GF-D8 (cell line): ENCODE measurements at places on chromosomes 6 and 20.
A peak's percentile ranks its signal among the peaks of the same experiment; 100 is the strongest.

DNA sequence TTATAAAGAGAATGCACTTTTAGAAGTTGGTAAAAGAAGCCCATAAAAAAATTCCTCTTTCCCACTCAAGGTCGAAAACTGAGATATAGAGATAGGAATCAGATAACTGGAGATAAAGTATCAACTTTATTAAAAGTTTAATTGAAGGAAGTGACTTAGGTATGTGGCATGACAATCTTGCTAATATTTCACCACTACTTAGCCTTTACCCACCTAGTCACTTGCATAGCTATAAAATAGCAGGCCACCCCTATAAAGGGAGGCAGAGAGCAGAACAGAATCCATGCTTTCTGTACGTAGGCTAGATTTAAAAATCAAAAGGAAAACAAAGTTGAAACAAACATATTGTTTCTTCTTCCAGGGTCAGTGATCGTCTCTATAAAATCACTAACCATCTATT lies 13.2 kb upstream of the TBC1D32 start:
- DNase-seq, result no peak

DNA sequence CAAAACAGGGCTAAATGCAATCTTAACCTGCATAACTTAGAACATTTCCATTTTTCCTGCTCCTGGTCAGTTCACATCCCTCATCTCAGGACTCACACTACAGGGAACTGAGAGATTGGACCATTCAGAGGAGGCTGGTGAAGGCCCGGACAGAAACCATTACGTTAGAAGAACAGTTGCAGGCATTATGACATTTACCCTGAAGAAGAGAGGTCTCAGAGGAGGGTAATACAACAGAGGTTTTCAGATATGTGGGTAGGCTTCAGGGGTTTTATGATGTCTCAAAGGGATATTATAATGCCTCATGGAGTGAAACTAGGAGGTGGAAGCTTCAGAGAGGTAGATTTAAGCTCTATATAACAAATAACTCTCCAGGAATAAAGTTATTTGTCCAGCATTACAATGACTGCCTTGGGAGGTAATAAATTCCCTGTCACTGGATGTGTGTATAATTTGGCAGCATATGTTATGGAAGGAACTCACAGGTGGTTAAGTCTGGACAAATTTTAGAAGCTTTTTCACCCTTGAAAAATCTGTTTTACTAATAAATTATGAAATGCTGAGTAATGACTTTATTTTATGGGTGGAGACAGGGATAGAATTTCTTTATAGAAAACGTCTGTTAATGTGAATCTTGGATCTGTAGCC lies 36.7 kb upstream of the RIPOR2 start:
- no peak for DNase-seq

GRCh38 chr6:71446470-71446869 lies 157.9 kb downstream of the OGFRL1 start:
- no peak for DNase-seq

GRCh38 chr6:97665446-97665845 lies 382.4 kb upstream of the MMS22L start:
- DNase-seq, result no peak

GRCh38 chr6:37303891-37304503 lies 46.1 kb upstream of the TMEM217 start:
- no peak for DNase-seq

DNA sequence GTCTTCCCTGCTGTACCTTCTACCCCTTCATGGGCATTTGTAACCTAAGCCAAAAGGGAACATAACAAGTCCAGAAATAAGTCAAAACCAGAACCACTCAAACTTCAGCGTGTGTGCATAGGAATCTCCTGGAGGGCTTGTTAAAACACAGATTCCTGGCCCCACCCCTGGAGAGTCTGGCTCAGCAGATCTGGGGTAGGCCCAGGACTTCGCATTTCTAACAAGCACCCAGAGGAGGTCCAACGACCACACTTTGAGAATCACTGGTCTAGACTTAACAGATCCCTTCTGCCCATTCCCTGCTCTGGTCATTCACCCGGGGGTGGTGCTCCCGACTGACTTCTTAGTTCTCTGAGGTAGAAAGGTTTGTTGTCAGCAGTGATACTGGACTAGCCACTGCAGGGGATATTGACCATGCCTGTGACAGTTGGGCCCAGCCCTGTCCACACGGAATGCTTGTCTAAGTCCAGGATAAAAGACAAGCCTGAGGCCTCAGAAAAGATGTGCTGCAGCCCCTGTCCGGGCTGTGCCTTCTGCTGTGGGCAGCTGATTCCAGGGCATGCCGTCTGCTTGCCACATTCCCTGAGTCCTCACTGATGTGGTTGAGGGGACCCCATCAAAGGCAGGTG lies 68.6 kb downstream of the SYNJ2 start:
- DNase-seq, result no peak

- no peak for DNase-seq
These were observed 125.1 kb upstream of the COL21A1 start for GRCh38 chr6:56372406-56372995.

DNA sequence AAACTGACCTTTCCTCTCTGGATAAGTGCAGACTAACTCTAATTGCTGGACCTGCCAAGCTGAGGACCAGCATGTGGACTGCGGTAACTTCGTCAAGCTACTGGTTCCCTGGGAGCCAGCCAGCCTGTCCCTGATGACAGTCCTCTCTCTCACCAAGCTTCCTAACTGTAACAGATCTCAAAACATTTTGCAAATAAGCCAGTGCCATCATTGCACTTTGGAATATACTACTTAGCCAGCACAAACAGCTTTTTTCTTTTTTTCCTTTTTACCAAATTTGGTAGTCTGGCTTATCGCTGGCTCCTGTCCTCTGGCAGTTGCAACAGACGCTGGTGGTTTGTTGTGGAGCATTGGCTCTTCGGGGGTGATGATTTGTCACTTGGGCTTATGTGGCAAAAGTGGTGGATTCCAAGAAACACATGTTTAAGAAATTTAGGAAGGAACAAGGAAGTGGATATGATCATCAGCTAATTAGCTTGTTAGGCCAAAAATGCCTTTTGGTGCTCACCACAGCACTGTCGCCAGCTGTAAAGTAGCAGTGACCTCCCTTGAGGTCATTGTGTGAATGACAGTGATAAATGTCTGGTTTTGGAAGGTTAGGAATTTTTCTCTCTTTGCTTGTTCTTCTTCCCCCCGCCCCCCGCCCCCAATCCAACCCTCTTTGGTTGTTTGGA lies 171.7 kb downstream of the CLIC5 start:
- peak; percentile 70 for DNase-seq

- DNase-seq, result no peak
These were observed 378.9 kb downstream of the PREX1 start for GRCh38 chr20:48448666-48449600.

- no peak for DNase-seq
These were observed 167.8 kb downstream of the JARID2 start for GRCh38 chr6:15413466-15414234.

- peak; percentile 35 for DNase-seq
These were observed 150.8 kb upstream of the FAM83B start for GRCh38 chr6:54695815-54696214.

- no peak for DNase-seq
These were observed 1.6 kb downstream of the TFAP2C start for GRCh38 chr20:56630506-56631317.

DNA sequence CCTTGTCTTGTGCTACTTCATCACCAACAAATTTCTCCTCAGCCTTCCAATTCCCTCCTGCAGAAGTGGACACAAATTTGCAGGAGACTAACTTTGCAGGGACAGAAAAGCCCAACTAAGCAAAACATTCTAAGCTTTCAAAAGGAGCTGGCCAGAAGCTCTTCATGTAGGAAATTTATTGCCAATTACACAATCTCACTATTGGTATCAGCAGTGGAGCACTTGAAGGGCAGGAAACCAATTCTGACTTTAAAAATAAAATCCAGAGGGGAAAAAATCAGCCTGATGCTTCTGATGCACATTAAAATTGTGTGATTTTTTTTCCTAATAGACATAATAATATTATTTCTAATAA lies 193.3 kb downstream of the LY86 start:
- DNase-seq, result no peak

- DNase-seq, result no peak
These were observed 106.2 kb downstream of the DTD1 start for GRCh38 chr20:18694071-18694470.

DNA sequence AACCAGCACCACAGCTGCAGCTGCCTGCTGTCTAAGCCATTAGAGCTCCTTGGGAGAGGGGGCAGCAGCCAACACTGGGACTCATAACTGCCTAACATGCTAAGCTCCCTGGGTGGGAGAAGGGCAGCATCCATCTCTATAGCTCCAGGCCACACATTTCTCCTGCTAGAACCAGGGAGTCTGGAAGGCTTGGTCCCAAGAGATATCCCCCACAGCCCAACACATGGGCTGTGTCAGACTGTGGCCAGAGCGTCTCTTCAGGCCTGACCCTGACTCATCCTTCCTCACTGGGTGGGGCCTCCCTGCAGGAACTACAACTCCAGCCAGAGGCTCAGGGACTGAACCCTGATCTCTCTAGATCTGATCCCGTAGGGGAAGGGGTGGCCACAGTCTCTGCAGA lies 411.1 kb downstream of the HDGFL1 start:
- no peak for DNase-seq

- no peak for DNase-seq
These were observed 217.3 kb upstream of the SULF2 start for GRCh38 chr20:48002517-48002970.

GRCh38 chr6:129686941-129687627 lies 22.9 kb downstream of the ARHGAP18 start:
- peak; percentile 90 for DNase-seq

DNA sequence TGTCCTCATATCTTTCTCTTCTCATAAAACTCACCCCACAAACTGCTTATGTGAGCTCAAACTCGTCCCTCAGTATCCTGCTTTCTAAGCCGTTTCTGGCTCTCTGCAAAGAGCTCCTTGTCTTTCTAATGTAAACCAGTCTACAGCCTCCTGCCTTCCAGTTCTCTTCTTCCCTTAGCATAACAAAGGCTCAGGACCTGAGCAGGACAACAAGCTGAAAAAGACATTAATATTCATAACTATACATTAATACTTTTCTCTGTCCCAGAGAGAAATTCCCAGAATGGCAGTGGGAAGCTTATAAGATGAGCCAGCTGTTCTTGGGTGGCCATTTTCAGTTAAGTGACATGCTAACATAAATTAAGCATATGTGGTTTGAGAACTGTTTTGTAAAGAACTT lies 207.0 kb upstream of the TCF21 start:
- DNase-seq, result no peak

- DNase-seq, result no peak
These were observed 10.0 kb upstream of the SMAP1 start for GRCh38 chr6:70657706-70658105.

GRCh38 chr20:36836591-36837269 lies 39.2 kb upstream of the TLDC2 start:
- DNase-seq, result peak; percentile 56

GRCh38 chr20:34537651-34538050 lies 20.9 kb upstream of the MAP1LC3A start:
- no peak for DNase-seq

GRCh38 chr6:112235956-112236355 lies 18.4 kb downstream of the LAMA4 start:
- peak; percentile 27 for DNase-seq

GRCh38 chr20:15702161-15702560 lies 871.1 kb downstream of the KIF16B start:
- DNase-seq, result no peak

DNA sequence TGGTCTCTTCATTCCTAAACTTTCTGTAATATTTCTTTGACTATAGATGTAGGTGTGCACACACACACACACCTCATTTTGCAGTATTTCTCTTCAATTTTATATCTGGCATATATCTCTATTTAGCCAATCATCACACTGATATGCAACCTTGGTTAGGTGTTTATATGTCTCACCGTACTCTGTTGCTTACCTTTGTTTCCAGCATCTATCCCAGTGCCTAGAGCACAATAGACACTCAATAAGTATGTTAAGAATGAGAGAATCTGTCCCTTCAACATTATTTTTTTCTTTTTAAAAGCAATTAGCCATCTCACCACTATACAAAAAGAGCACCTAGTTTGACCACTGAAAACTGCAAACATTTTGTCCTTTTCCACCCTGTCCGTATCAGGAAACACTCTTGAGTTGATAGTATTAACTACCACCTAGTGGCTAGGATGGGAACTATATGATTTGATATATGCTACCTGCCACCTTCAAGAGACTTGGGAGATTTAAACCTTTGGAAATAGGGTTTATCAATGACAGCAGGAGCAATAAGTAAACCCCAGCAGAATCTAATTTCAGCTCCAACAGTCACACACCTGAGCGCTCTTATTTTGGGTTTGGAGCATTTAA lies 48.7 kb upstream of the RSPO3 start:
- no peak for DNase-seq

DNA sequence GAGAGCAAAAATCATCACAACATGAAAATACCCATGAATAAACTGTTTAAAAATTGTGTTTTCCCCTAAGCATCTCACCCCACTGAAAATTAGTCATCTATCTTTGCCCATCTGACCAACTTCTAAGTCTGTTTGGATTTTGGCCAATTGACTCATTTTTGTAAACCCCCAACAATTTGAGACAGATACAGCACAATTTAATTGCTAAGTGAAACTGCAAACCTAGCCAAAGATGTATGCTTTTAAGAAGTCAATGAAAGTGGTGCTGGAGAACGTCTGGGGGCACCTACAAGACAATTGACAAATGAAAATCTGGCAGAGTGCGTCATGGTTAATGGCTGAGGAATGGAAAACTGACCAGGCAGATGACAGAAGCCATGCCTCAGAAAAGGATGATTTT lies 30.9 kb upstream of the SLC24A3 start:
- DNase-seq, result no peak

DNA sequence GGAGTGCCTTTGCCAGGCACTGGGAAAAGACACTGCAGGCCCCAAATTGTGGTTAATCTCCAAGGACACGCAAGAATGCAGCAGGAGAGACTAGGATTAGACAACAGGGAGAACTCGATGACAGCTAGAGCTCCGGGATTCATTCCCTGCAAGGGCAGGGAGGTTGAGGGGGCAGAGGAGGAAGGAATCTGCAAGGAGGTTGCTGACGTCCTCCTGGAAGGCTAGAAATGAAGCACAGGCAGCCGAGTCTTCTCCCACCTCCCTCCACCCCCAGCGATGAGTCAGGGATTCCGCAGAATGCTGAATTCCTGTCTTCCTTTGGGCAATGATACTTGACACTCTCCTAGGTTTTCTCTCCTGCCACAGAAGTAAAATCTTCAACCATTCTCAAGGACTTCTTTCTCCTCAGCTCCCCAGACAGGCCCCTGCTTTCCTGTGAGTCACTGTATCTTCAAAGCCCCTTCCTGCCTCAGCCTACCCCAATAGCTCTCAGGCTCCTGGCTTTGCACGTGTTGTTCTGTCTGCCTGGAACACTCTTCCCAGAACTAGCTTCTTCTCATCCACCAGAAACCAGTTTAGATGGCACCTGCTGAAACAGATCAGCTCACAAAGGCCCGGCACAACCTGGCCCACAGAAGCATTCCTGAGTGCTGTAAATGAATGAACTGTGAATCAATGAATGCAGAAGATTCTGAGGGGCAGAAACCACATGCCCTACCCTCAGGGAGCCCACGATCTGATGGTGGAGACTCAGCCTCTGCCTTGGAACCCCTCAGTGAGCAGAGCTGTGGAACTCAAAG lies 85.6 kb downstream of the MRPL14 start:
- DNase-seq, result no peak

DNA sequence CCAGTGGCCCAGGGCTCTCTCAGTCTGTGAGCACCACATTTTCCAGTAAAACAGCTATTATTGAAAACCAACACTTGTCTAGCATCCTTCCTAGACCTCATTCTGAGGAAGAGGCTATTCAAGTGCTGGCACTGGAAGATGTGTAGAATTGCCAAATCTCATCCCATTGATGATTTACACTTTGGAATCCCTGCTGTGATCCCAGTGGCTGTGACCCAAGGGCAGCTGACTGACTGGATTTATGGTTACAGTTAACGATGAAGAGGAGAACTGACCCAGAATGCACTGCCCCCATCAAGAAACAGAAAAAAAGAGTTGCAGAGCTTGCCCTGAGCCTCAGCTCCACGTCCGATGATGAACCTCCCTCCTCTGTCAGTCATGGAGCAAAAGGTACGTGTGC lies 2.4 kb downstream of the CMTR1 start:
- DNase-seq, result no peak
